ENCODE measurements at places on chromosomes 13 and 19.
A peak's percentile ranks its signal among the peaks of the same experiment; 100 is the strongest.

GRCh38 chr19:30450100-30450499 is 77.9 kb downstream of the ZNF536 start:
- no peak for DNase-seq

DNA sequence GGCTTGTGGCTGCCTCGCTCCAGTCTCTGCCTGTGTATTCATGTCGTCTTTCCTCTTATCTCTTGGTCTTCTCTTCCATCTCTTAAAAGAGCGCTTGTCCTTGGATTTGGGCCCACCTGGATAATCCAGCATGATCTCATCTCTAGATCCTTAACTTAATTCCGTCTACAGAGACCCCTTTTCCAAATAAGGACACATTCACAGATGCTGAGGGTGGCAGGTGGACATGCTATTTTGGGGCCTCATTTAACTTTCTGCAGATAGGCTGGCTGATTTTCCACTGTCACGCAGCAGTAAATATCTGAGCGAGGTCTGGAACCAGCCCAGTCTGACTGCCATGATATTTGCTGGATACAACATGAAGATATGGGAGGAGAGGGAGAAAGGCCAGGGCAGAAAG is 41.5 kb upstream of the TSHZ3 start:
- DNase-seq, result no peak

DNA sequence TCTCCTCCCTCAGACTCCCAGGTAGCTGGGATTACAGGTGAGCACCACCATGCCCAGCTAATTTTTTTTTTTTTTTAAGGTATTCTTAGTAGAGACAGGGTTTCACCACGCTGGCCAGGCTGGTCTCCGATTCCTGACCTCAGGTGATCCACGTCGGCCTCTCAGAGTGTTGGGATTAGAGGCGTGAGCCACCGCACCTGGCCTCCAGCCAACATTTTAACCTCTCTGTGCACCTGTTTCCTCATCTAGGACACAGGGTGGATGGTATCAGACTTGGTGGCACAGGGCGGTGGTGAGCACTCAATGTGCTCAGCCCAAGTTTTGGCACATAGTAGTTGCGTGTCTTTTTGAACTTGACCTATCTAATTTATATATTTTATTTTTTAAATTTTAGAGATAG is 12.5 kb downstream of the APBA3 start:
- no peak for DNase-seq

GRCh38 chr13:106381091-106381490 is 154.4 kb downstream of the EFNB2 start:
- DNase-seq, result no peak

- DNase-seq, result no peak
Observed at GRCh38 chr19:3760871-3761361, 576 bp downstream of the APBA3 start.

- DNase-seq, result no peak
Observed at GRCh38 chr13:33229446-33230177, 55.9 kb downstream of the STARD13 start.

GRCh38 chr13:114256547-114256946 is 21.9 kb downstream of the CDC16 start:
- no peak for DNase-seq

- no peak for DNase-seq
Observed at GRCh38 chr13:113577881-113578435, 6.6 kb upstream of the TFDP1 start.

- DNase-seq, result no peak
Observed at GRCh38 chr13:98374750-98375149, 197.7 kb upstream of the RNF113B start.

DNA sequence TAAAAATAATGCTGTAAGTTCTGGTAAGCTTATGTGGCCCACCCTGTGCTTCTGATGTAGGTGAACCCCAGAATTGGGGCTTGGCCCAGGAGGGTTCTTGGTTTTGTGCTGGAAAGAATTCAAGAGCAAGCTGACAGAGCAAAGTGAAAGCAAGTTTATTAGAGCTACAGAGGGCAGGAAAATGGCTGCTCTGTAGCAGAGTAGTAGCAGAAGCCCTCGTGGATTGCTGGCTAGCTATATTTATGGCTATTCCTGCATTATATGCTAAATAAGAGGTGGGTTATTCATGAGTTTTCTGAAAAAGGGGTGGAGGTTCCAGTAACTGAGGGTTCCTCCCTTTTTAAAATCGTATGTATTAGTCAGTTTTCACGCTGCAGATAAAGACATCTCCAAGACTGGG is 20.6 kb upstream of the ZNF599 start:
- no peak for DNase-seq

DNA sequence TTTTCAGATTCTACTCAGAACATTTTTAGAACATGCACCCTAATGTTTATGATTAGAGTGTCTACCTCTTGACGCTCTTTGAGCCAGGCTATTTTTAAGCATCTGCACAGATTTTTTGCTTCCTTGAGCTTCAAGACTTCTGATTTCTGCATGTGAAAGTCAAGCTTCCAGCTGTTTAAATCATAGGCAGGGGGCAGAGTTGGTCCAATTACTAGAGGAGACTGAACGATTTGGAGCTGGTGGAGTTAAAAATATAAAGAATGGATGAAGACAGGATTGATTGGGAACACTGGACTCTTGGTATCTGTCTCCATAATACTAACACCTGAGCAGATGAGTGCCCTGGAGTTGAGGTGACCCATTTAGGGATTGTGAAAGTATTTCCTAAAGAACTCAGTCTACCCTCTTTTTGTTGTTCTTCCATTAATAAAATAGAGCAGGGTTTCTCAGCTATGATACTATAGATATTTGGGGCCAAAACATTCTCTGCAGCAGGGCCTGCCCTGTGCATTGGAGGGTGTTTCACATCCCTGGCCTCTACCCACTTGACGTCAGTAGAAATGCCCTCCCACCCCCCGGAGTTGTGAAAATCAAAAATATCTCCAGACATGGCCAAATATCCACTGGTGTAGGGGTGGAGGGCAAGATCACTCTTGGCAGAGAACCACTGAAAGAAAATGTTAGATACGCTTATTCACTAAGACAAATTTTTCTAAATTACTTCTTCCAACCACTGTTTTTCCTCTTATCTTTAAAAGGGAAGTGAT is 160.1 kb downstream of the COG6 start:
- no peak for DNase-seq

GRCh38 chr13:27130979-27131623 is 40.5 kb downstream of the USP12 start:
- peak; percentile 65 for DNase-seq

- DNase-seq, result no peak
Observed at GRCh38 chr19:31301306-31301980, 47.8 kb downstream of the TSHZ3 start.

GRCh38 chr19:49421039-49421877 is 2.0 kb downstream of the PTH2 start:
- peak; percentile 55 for DNase-seq

DNA sequence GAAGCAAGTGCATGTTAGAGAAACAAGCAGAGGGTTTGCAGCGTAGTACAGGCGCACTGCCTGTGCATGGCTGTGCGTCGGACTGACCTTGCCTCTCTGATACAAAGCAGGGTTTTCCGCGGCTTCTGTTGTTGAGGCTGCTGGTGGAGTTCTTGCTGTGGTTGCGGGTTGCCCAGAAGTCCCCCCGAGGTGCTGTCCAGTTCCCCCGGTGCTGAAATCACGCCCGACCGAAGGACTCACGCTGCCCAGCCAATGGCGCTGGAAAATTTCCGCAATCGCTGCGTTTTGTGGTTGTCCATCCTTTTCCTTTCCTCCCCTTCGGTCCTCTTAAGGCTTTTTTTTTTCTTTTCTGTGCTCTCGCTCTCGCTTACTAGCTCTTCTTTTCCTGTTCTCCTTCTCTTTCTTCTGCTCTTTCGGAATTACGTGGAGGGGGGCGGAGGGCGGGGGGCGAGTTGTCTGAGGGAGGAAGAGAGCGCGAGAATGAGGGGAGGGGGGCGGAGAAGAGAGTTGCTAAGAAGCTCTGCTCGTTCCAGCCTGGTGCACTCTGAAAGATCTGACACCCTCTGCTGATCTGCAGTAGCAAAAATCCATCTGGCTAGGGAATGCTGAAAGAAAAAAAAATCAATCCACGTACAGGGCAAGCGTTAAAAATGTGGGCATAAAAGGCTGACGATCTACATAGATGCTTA is at the start of gene SLITRK1:
Gene SLITRK1 (minus strand): TSS at position 558 of the 689 bp plus-strand sequence. CDS start 967 bp downstream, outside the sequence.
- no peak for DNase-seq

DNA sequence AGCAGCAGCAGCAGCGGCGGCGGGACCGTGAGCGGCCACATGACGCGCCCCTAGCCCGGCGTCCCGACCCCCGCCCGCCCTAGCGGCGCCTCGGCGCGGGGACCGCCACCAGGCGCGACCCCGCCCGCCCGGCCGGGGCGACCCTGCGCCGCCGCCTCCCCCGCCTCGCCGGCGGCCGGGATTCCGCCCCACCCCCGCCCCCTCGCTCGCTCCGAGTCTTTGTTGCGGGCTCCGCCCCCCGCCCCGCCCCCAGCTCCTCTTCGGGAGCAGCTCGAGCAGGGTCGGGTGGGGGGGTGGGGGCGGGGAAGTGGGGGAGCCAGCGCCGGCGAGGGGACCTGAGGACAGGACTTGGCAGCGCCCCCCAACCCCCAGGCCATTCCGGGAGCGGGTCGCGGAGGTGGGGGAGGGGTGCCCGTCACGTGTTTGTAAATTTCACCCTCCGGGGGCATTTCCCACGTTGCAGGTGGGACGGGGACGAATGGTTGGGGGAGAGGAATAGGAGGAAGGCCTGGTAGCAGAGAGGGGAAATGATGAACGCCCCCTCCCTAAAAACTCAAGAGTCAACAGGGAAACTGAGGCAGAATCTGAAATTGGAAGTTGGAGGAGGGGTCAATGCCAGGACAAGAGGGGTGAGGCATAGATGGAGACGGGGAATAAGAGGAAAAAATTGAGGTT is at the start of gene OLFM2:
Gene OLFM2 (minus strand): TSS at position 190 of the 675 bp plus-strand sequence. CDS start 149 bp downstream, at position 41.
- DNase-seq, result peak; percentile 44

DNA sequence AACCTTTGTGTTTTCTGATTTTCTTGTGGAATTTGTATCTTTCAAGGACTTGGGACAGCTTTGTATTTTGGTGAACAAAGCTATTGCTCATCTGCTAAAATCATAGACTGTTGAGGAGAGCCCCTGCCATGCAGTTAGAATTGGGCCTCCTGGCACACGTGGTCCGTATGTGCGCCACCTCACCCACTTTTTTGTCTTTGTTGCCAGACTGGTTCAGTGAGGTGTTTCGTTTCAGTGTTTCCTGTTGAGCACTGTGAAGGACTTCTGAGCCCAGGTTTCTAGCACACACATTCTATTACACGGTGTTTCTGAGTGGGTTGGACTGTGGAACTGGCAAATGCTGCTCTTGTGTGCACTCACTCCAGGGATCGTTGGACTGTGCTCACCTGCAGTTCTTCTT is 37.6 kb upstream of the RNF113B start:
- no peak for DNase-seq

- no peak for DNase-seq
Observed at GRCh38 chr13:38730332-38730731, 43.5 kb downstream of the FREM2 start.

GRCh38 chr13:99426426-99426825 is 74.8 kb upstream of the TM9SF2 start:
- peak; percentile 42 for DNase-seq

DNA sequence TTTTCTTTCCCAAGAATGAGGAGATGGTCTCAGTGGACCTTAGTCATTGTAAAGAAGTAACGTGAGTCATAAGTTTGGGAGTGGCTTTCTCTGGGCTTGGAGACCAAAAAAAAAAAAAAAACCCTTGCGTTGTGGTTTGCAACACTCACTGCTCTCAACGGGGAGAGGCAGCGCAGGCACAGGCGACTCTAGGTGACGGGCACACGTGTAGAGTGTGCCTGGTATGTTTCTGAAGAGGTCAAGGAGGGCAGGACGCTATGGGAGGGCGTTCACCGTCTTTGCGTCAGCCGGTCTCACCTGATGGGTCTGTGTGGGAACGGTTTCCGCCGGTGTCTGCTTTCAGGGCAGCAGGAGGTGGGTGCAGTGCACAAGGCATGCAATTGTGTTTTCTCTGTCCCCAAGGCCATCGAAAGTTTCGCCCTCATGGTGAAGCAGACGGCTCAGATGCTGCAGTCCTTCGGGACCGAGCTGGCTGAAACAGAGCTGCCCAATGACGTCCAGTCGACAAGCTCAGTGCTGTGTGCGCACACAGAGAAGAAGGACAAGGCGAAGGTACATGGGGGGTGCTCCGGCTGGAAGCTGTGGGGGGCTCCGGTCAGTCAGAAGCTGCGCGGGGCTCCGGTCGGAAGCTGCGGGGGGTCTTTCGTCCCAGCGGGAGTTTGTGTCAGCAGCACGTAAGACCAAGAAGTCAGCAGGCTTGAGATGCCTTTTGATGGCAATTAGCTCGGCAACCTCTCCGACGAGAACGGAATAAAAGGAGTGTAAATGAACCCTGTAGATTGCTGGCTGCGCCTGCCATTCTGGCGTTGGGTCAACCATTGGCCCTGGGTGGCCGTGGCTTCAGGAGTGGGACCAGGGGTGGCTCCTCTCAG is 40.8 kb upstream of the F7 start:
- DNase-seq, result no peak

GRCh38 chr19:2273356-2274184 is 8.4 kb downstream of the PEAK3 start:
- DNase-seq, result peak; percentile 86

DNA sequence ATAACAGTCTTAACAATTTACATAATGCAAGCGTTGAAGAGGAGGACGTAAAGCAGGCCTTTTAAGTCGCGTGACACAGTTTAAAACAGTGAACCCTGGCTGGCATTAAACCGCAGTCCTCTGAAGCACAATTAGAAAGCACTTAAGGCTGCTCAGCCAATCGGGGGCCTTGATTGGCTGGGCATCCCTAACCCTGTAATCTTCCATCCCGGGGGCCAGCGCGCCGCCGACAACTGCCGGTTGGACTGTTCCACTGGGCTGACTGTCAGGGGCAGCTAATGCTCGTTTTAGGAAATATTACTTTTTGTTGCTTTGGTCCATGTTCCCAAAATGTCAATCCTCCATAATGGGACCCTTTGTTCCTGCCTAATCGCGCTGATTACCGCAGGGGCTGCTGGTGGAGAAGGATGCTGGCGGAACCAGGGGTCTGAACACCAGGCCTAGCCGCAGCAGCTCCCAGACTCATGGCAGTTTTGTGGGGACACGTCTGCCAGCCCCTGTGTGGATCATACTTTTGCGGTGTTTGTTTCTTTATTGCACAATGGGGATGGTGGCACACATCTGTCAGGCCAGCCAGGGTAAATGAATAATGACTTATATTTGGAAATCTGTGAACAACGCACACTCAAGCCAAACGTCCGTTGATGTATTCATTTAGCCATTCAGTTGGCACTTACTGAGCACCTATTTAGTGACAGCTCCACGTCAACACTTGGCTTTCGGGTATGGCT is 127.1 kb upstream of the SPACA7 start:
- no peak for DNase-seq

DNA sequence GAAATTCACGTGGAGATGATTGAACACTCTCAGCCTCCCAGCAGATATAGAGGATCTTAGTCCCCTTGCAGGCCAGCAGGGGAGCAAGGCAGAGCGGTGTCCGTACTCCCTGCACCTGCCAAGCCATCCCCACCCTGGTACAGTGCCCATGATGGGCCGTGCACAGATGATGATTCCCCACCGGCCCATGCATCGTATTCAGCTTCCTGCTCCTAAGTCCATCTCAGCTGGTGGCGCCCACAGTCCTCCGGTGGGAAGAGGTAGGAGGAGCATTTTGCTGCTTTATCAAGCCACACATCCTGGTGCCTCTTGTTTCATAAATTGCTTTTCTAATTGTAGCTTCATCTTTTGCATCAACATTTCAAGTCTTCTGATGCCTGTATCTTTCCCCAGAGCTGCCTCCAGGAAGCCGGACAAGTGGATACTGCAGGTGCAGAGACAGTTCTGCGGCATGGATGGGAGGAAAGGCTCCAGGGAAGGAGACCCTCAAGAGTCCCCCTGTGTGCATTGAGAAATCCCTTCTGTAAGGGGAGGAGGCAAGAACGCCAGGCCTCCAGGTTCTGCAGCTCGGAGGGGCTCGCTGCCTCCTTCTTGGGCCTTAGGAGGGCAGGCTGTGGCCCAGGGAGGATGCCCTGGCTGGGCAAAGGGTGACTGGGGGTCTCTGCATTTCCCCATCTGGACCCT is 55.3 kb downstream of the F2RL3 start:
- no peak for DNase-seq

Measured in activated T-cell treated with anti-CD3 and anti-CD28 coated beads, Interleukin-2, amount 50 U/mL, for 24 hours (primary cell).